ENCODE measurements at places on chromosomes 12 and 14. TPM values are rescaled to one million over a fixed set of nuclear protein-coding genes. Genes with fewer than 3 reads are reported as not detected.

DNA sequence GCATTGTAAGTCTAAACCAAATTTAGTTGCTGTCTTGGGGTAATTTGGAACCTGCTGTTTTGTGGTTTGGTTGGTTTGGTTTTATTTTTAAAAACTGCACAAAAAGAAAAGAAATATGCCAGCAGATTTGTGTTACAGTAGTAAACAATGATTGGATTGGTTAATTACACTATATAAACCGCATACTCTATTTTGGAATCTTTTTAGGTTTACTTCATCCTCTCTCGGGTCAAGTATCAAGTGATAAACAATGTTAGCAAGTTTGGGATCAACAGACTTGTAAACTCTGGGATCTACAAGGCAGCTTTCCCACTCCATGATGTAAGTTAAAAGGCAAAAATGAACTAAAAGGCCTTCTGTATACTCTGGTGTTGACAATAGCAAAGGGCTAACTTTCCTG lies 132.4 kb downstream of the ANO6 start:
- DNase-seq = no peak

- DNase-seq = no peak
Measured at GRCh38 chr14:59755409-59756135, 115.0 kb downstream of the RTN1 start.

DNA sequence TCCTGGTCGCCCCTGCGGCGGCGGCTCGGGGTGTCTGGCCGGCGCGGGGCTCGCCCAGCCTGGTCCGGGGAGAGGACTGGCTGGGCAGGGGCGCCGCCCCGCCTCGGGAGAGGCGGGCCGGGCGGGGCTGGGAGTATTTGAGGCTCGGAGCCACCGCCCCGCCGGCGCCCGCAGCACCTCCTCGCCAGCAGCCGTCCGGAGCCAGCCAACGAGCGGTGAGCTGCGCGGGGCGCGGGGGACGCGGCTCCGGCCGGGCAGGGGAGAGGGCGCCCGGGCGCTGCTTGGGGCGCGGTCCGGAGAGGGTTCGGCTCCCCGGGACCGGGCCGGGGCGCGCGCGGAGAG lies at the start of gene LGALS3:
LGALS3 (plus strand) TSS at position 167 of the 342 bp plus-strand sequence. CDS start 8,122 bp downstream, outside the sequence.
- no peak for DNase-seq

- no peak for DNase-seq
Measured at GRCh38 chr12:39905152-39905551, 200.7 kb downstream of the SLC2A13 start.

DNA sequence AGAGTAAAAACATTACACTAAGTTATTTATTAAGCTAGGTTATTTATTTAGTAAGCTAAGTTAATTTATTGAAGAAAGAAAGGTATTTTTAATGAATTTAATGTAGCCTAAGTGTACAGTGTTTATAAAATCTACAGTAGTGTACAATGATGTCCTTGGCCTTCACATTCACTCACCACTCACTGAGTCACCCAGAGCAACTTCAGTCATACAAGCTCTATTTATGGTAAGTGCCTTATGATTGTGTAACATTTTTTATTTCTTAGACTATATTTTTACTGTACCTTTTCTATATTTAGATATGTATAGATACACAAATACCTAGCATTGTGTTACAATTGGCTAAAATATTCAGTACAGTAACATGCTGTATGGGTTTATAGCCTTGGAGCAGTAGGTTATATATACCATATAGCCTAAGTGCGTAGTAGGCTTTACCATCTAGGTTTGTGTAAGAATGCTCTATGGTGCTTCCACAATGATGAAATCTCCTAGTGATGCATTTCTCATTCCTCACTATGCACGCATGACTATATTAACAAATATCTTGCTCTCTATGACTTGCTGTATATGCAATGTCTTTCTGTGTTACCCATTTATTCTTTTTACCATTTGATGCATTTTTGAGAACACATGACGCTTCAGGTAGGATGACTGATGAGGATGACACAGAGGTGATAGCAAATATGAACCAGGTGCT lies 309.6 kb upstream of the ATXN7L3B start:
- DNase-seq = no peak

The INHBE gene
- 0.13 TPM for total RNA-seq
